ENCODE measurements at places on chromosomes 2 and 18. TPM values are rescaled to one million over a fixed set of nuclear protein-coding genes. Genes with fewer than 3 reads are reported as not detected.
A peak's percentile ranks its signal among the peaks of the same experiment; 100 is the strongest.

CRYGD gene
- not detected for total RNA-seq

RAD51AP2 gene
- not detected for total RNA-seq

SCN3A gene
- 5.1 TPM for total RNA-seq

C2orf80 gene
- total RNA-seq = not detected

PHOSPHO2 gene
- 6.0 TPM for total RNA-seq

CCDC178 gene
- 0.97 TPM for total RNA-seq

MOCOS gene
- total RNA-seq = 1.3 TPM

TEKT4 gene
- total RNA-seq = not detected

MYO3B gene
- 0.05 TPM for total RNA-seq

ZSWIM2 gene
- total RNA-seq = not detected

TFCP2L1 gene
- total RNA-seq = 2.3 TPM

ST8SIA3 gene
- total RNA-seq = not detected

KIF1A gene
- 0.37 TPM for total RNA-seq

ERFE gene
- 0.79 TPM for total RNA-seq

EMILIN1 gene
- total RNA-seq = 178 TPM

CHRNG gene
- not detected for total RNA-seq

RESP18 gene
- total RNA-seq = not detected

MOGAT1 gene
- total RNA-seq = not detected

DNA sequence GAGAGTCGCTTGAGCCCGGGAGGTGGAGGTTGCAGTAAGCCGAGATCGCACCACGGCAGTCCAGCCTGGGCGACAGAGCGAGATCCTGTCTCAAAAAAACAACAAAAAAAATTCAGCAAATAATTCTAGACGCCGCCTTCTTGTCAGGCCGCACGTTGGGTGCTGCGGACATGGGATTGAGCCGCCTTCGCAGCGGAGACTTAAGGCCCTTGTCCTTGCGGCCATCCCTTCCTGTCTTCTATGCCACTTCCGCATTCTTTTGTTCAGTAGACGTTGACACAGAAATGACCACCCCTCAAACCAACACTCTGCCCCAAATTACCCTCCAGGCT is 15.8 kb downstream of the PTPN18 start:
- peak; percentile 82 for DNase-seq

GRCh38 chr2:70686577-70687460 is 81.2 kb downstream of the ADD2 start:
- peak; percentile 67 for DNase-seq

GRCh38 chr2:152336119-152336853 is 1.3 kb downstream of the FMNL2 start:
- peak; percentile 88 for DNase-seq

DNA sequence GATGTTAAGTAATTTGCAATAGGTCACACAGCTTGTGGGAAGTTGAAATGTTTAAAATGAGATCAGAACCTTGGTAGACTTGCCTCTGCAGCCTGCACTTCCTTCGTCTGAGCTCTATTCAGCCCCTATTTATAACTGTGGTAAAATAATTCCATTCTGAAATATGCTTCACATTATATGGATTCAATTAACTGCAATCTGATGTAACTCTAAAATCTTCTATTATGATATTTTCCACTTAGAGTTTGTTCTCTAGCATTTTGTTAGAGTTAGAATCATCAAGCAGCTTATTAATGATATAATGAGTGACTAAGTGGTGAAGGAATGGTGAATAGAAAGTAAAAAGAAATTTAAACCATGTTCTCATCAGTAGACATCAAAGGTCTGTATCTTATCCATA is 139.6 kb upstream of the ARHGAP28 start:
- no peak for DNase-seq

DNA sequence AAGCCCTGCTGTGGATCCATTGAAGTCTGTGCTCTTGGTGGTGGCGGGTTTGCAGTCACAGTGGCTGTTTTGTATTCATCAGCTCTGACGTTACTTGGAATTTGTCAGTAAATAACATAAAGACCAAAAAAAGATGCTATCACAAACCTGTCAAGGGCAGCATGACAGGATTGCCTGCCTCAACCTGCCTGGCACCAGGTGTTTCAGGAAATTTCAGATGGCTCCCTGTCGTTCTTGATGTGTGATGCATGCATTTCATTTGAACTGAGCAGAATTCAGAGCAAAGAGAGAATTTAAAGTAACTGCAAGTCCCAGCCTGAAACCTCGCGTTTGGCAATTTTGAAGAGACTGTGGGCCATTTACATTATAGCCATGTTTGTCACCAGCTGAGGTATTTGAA is 50.3 kb upstream of the EPC2 start:
- no peak for DNase-seq

GRCh38 chr2:217599906-217600305 is 402.9 kb downstream of the TNS1 start:
- DNase-seq = no peak

- DNase-seq = no peak
These were observed 41.3 kb downstream of the LHCGR start for GRCh38 chr2:48714245-48714644.

DNA sequence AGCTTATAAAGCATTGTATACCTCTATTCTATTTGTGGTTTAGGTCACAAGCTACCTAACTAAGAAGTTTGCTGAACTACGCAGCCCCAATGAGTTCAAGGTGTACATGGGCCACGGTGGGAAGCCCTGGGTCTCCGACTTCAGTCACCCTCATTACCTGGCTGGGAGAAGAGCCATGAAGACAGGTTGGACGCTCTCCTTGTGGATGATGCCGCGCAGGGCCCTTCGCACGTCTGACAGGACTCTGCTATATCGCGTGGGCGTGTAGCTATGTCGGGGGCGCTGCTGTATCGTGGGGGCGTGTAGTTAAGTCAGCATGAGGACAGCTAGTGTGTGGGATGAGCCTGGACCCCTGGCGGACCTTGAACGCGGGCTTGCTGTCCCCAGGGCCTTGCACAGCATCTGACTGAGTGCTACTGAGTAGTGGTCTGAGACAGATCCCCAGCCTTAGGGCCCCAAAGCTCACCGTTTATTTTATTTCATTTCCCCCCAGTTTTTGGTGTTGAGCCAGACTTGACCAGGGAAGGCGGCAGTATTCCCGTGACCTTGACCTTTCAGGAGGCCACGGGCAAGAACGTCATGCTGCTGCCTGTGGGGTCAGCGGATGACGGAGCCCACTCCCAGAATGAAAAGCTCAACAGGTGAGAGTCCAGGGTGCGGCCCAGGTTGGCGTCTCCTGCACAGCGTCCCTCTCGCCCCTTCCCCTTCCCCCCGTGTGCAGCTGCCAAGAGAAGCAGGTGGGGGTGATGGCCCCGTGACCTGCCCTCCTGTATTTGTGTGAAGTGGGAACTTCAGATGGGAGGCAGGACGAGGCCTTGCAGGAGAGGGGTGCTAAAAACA is 15.6 kb upstream of the CNDP1 start:
- peak; percentile 68 for DNase-seq

DNA sequence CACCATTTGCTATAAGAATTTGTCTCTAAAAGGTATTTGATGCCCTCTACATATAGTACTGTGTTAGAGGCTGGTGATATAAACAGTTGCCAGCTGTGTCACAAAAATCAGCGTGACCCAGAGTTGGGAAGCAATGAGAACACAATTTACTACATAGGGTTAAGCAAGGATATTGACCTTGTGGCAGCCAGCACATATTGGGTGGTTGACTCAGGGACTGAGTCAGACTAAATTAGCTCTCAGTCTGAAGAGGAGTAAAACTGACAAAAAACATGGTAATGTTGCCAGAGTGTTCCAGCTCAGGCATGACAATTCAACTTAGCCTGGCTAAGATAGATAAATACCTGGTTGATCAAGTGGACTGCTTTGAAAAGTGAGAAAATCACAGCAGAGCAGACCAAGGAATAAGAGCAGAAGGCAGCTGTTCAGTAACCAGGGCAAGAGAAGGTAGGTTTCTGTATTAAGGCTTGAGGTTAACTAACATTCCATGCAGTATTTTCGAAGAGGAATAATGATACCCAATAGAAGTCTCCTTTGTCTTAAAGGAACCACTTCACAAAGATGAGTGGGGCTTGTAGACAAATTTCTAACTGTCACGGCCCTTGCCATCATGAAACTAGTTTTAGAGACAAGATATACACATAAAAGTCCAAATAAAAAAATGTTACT is 108.2 kb upstream of the ERBB4 start:
- DNase-seq = no peak

DNA sequence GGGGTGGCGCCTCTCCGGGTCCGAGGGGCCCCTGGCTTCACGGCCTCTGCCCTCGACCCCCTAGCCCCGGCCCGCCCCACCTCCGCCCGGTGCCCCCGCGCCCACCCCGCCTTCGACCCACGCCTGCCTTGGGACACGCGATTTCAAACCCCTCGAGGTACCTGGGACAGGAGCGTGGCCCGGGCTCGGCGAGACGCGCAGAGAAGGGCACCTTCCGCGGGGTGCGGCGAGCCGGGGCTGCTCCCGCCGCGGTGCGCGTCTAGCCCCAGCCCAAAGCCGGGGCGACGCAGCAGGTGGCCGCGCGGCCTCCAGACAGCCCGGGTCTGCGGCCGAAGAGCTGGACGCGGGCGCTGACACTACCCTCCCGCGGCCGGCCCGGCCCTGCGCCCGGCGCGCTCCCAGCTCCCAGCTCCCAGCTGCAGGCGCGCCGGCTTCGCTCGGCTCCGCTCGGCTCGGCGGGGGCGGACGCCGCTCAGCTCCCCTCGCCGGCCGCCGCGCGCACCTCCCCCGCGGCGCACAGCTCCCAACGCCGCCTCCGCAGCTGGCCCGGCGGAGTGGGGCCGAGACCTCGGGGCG is at the start of gene CRACDL:
TSS of gene CRACDL (minus strand) at position 449 of the 576 bp plus-strand sequence. CDS start 89,425 bp downstream, outside the sequence.
- DNase-seq = no peak

GRCh38 chr18:68454511-68455228 is 260.2 kb downstream of the TMX3 start:
- no peak for DNase-seq

- no peak for DNase-seq
These were observed 254.0 kb downstream of the CALCRL start for GRCh38 chr2:187194049-187194448.

DNA sequence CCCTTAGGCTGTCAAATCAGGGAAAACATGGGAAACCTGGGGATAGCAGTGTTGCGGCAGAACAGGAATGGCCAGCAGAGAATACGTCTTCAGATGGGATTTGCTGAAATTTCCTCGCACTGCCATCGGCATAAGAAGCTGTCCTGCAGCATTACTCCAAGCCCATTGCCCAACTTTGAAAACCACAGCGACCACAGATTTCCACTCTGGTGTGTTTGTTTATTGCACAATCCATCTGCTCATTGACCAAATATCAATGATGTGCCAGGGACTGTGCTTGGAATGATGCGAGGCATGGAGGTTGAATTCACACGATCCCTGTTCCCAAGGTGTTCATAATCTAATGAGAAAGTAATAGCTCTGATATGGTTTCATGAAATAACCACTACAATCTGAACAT is 383.3 kb upstream of the MYT1L start:
- no peak for DNase-seq

DNA sequence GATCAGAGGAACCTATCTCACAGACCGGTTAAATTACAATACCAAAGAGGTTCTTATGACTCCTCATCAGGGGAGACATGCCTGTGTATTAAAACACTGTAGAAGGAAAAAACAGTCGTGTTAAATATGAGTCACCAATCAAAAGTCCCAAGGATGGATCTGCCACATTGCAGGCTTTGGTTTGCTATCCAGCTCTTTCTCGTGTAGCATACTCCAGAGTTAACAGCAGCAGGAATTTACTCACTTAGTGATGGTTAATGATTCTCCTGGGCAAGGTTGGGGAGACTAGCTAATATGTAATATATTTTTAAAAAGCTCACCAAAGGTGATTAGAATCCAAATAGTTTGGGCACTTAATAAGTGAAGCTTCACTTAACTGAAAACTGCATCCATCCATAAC is 109.7 kb downstream of the MBD5 start:
- no peak for DNase-seq

- no peak for DNase-seq
These were observed 1201.0 kb upstream of the LRRTM1 start for GRCh38 chr2:81505586-81505985.

DNA sequence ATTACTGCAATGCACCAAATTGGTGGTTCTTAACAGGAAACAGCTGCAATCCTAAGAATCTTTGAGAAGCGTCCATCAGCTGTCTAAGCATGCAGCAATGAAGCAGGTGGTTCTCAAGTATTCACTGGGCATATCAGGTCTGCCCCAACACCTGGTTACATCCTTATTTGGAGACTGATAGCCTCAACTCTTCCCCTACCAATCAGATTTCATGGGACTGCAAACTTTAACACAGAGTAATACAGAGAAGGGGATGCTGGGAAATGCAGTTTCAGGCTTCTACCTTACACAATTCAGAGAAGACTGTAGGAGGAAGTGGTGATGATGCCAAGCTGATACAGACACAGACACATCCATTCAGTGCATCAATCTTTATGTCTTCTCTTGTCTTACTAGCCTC is 240.5 kb downstream of the BCL2 start:
- no peak for DNase-seq

- no peak for DNase-seq
These were observed 310.3 kb upstream of the HS6ST1 start for GRCh38 chr2:128628996-128629395.

- DNase-seq = no peak
These were observed 388.9 kb downstream of the ZEB2 start for GRCh38 chr2:144131042-144131441.

DNA sequence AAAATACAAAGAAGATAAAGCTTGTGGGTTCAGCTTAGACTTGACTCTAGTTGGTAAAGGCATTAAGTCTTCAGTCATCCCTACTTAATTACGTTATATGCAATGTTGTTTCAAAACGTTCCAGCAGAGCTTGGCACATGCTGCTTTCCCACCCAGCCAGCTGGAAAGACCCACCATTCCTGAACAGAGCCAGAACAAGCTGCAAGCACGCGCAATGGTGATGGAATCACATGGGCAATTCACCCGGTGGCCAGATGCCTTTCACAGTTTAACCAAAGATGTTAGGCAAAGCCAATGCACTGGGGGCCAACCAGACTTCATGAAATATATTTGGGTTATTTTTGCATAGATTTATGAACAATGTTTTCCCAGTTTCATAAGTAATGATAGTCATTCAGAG is 123.4 kb upstream of the CDH20 start:
- peak; percentile 79 for DNase-seq

DNA sequence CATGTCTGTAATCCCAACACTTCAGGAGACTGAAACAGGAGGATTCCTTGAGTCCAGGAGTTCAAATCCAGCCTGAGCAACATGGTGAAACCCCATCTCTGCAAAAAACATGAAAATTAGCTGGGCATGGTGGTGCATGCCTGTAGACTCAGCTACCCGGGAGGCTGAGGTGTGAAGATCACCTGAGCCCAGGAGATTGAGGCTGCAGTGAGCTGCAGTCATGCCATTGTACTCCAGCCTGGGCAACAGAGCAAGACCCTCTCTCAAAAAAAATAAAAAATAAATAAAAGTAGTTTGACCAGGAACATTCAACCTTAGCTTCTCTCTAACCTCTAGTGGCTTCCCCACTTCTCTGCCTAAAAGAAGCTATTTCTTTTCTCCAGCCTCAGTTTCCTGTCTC is 23.8 kb downstream of the SH3BP4 start:
- DNase-seq = no peak

DNA sequence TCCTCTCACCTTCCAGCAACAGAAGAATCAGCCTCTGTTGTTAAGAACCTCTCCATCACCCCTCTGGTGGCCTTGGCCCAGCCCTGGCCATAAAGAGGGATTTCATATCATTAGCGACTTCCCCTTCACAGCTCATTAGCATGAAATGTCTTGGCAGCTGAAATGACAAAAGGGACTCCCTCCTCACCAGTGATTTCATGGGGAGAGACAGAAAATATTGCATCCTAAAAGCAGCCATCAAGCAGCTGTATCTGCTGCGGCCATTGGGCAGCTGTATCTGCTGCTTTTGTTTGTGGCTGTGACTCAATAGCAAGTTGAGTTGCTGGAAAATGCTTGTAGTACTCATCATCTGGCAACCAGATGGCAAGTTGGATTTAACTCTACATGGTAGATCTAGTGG is 105.9 kb upstream of the RMDN2 start:
- DNase-seq = no peak

GRCh38 chr2:37324786-37325624 is at the start of gene PRKD3:
Gene PRKD3, minus strand, starts transcription at chr2:37324833. Its CDS starts 8,309 bp downstream, at chr2:37316524.
- peak; percentile 89 for DNase-seq

Data from posterior vena cava (tissue), 2 donors.